Uterus (tissue), 4 donors: ENCODE measurements at places on chromosomes 2 and 18.

DNA sequence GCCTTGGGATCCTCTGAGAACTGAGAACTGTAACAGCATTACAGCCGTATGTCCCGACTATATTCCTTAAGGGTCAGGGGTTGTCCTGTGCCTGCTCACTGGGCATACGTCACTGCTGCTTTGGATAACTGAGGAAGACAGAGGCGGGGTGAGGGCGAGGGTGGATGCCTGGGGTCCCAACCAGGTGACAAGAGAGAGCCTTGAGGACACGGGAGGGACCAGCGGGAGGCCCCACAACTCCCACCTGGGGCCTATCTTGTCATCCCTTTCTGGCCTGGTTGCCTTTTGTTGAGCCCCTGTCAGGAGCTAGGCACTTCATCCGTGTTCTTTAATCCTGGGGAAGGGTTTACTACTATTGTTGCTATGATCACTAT, 28.8 kb downstream of the INPP5D start:
- H3K27me3 ChIP-seq, result no peaks in the 10 kb centered on the region
- no peak overlapping the region for H3K4me3 ChIP-seq
- no peaks in the 10 kb centered on the region for H3K4me1 ChIP-seq
- no peak for DNase-seq
- no peaks in the 10 kb centered on the region for H3K36me3 ChIP-seq
- H3K27ac ChIP-seq, result no peak overlapping the region

DNA sequence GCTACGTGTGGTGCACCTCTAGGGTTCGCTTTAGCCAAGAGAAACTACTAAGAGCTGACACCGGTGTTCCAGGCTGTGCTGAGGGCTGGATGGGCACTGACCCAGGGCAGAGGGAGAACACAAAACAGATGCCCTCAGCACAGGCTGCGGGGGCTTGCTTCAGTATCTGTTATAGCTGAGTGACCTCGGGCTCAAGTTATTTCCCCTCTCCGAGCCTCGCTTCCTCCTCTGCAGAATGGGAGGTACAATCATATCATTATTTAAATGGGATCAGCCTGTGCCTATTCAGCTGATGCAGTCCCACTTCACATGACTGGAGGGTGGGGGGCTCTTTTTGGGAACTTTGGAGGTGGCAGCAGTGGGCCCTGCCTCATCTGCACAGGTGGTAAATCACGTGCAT, 156.1 kb upstream of the APCDD1 start:
- no peaks in the 10 kb centered on the region for H3K27me3 ChIP-seq
- no peak overlapping the region for H3K27ac ChIP-seq
- no peaks in the 10 kb centered on the region for H3K36me3 ChIP-seq
- DNase-seq, result no peak
- no peaks in the 10 kb centered on the region for H3K4me1 ChIP-seq

- H3K27ac ChIP-seq, result peak overlapping the region; percentile 0
- no peak for DNase-seq
- no peaks in the 10 kb centered on the region for H3K36me3 ChIP-seq
- H3K27me3 ChIP-seq, result no peaks in the 10 kb centered on the region
- H3K4me3 ChIP-seq, result no peak overlapping the region
- no peaks in the 10 kb centered on the region for H3K4me1 ChIP-seq
Measured at GRCh38 chr2:174051741-174052583, 86.8 kb upstream of the SP3 start.

DNA sequence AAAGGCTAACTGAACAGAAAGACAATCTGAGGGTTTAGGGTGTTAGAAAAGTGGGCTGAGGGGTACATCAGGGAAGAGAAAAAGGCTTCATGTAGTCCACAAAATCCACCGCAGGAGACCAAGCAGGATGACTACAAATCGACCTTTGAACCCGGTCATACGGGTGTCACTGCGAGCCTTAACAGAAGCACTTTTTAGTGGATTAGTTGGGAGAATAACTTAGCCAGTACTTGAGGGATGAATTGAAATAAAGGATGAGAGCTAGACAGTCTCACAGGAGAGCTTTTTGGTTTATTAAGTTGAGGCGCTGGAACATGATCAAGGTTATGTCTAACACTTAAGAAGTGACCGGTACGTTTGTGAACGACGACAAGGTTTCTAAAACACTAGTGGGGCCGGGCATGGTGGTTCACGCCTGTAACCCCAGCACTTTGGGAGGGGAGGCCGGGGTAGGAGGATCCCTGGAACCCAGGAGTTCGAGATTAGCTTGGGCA, 217.7 kb downstream of the MCFD2 start:
- H3K27me3 ChIP-seq, result no peaks in the 10 kb centered on the region
- H3K4me3 ChIP-seq, result peak overlapping the region; percentile 66
- no peaks in the 10 kb centered on the region for H3K36me3 ChIP-seq

DNA sequence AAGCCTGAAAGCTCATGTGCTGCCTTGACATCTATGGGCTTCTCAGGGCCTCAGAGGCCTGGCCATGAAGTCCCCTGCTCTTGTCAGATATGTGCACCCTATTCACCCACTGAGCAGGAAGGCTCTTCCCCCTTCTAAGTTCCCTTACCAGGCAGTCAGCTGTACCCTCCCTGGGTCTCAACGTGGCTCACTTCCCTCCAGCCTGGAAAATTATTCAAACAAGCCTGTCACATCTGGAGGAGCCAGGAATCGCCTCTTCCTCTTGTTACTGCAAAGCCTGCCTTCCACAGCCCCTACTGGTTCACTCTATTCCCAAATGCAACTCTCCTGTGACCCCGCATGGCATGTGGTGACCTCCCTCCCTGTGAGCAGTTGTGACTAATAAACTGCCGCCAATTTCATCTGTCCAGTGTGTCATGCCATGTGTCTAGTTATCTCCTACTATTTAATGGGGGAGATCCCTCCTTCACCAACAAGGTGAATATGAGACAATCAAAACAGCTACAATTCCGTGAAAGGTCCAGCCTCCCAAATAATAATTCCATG, 8.4 kb upstream of the SERPINB8 start:
- H3K27me3 ChIP-seq, result no peaks in the 10 kb centered on the region
- H3K27ac ChIP-seq, result no peak overlapping the region
- H3K4me3 ChIP-seq, result no peak overlapping the region
- DNase-seq, result no peak
